Activated CD4-positive, alpha-beta T cell treated with anti-CD3 and anti-CD28 coated beads for 4 hours (primary cell): ENCODE measurements at places on chromosomes 2 and 18.

DNA sequence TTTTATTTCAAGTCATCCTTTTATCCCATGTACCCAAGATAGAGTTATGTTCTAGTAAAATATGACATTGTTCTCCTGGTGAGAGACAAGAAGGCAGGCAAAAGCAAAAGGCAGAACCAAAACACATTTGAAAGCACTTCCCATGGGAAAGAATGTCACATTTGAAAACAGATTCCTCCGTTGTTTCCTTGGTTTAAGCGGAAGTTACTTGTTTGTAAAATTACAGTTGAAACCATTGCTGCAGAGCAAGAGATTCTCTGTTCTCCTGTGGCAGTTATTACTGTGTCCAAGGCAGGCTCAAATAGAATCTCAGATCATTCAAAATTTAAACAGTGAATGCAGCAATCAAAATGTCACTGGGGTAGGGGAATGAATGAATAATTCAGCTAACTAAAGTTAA, 149.6 kb downstream of the MTCL1 start:
- no peak for DNase-seq

- no peak for DNase-seq
Measured at GRCh38 chr2:234861841-234862735, 89.7 kb upstream of the SH3BP4 start.

- no peak for DNase-seq
Measured at GRCh38 chr2:29627279-29627711, 294.1 kb downstream of the ALK start.

- no peak for DNase-seq
Measured at GRCh38 chr2:47288864-47289263, 114.1 kb upstream of the MSH2 start.

- no peak for DNase-seq
Measured at GRCh38 chr2:68663371-68664156, 20.2 kb downstream of the PROKR1 start.

GRCh38 chr2:113203217-113203530, 29.4 kb downstream of the PSD4 start:
- no peak for DNase-seq

- no peak for DNase-seq
Measured at GRCh38 chr2:63881205-63881604, 39.5 kb downstream of the UGP2 start.

DNA sequence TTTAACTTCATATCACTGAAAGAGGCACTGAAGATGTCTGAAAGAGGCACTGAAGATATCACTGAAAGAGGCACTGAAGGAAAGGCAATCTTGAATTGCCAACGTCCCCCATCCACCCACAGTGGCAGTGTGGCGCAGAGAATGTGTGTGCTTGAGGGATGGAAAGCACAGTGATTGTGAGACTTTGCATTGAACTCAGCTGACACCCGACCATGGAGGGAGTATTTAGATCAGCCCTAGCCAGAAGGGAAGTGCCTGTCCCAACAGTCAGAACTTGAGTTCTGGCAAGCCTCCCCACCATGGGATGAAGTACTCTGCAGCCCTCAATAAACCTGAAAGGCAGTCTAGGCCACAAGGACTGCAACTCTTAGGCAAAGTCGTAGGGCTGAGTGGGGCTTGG, 33.8 kb downstream of the MAP4K3 start:
- DNase-seq: no peak

DNA sequence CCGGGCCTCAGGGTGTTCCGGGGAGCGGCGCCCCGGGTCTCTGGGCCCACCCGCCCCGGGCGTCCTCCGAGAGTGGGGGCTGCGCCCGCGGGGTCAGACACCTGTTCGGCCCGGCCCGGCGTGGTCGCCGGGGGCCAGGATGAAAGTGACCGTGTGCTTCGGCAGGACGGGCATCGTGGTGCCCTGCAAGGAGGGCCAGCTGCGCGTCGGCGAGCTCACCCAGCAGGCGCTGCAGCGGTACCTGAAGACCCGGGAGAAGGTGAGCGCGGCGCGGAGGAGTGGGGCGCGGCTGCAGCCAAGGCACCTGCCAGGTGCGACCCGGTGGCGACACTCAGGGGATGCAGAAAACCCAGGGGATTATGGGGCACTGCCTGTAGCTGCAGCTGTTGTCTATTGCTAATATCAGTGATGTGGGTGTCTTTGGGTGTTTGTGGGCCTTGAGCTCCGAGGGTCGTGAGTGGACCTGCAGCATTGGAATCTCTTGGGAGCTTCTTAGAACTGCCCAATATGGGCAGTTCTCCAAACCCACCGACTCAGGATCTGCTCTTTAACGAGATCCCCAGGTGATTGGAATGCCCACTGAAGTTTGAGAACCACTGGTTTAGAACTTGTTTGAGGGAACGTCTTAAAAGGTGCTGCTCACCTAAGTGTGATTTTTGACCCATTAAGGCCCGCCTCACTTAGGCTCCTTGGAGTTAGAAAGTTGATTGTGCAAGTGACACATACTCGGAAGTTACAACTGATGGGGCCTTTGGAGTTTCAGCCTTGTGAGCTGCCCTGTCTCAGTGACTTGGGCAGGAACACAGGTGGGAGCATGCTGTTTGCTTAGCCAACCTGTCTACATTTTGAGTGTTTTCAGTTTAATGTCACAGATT, 823 bp downstream of the PARD3B start:
- DNase-seq: no peak

- no peak for DNase-seq
Measured at GRCh38 chr2:9430316-9431293, 7.2 kb downstream of the CPSF3 start.

DNA sequence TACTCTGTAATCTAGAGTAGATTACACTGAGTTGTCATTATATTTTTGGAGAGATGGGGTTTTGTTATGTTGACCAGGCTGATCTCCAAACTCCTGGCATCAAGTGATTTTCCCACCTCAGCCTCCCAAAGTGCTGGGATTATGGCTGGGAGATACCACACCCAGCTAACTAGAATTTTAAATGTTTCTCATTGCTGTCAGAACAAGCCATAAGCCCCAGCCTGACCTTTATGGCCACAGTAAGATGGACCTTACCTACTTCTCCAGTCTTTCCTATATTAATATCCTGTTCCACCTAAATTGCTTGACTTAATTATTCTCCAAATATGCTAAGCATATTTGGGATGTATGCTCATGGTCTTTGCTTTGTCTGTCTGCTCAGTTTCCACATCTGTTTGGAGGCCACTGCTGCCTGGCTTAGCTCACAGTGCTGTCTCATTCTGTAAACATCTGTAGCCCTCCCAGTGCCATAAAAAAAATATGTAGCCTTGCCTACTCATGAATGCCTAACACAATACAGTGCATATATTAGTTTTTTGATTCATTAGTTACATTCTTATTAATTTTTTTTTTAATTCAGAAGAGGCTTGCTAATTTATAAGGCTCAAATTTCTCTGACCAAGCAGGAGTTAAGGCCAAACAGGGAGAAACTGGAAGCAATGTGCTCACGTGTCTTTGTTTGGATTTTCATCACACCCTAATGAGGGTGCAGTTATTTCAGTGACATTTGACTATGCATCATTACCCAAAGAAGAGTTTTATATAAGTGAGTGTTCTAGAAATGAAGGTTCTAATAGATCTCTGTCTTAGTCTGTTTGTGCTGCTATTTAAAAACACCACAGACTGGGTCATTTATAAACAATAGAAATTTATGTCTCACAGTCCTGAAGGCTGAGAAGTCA, 45.3 kb upstream of the PSME4 start:
- no peak for DNase-seq

DNA sequence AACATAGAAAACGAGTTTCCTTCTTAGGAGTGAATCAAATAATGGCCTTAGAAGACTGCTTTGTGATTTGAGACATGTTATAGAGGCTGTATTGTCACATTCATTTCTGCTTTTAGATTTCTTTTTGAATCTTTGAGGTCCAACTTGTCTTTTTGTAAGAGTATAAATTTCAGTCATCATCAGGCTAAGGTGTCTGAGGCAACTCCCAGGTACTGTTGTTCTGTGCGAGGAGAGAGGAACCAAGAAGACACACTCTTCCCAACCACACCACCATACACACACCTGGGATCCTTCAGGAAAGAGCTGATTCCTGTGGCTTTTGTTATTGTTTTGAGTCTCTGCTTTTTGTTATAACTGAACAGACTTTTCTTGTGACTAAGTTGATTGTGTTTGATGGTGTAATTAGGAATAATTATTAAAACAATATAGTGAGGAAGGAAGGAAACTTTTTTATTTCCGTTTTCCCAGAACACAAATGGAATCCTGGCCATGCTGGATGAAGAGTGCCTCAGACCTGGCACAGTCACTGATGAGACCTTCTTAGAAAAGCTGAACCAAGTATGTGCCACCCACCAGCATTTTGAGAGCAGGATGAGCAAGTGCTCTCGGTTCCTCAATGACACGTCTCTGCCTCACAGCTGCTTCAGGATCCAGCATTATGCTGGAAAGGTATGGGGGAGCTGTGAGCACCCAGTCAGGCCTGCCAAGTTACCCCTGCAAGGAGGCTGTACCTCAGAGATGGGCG, 140.4 kb downstream of the MYO1B start:
- no peak for DNase-seq

DNA sequence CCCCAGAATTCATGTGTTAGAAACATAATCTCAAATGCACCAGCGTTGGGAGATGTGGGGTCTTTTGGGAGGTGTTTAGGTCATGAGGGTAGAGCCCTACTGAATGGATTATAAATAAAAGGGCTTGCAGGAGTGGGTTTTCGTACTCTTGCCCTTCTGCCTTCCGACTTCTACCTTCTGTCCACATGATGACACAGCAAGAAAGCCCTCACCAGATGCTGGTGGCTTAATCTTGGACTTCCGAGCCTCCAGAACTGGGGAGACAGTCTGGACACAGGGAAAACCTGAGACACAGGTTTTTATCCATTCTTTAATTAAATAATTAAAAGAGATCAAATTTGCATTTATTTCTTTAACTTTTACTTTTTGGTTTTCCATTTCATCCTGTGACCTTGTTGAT, 87.8 kb downstream of the DIS3L2 start:
- no peak for DNase-seq

GRCh38 chr2:133608291-133608690, 40.0 kb upstream of the NCKAP5 start:
- no peak for DNase-seq
